ENCODE measurements at places on chromosomes 6 and 20.
A peak's percentile ranks its signal among the peaks of the same experiment; 100 is the strongest.

GRCh38 chr6:11362564-11362963, 130.1 kb upstream of the NEDD9 start:
- no peak for DNase-seq

DNA sequence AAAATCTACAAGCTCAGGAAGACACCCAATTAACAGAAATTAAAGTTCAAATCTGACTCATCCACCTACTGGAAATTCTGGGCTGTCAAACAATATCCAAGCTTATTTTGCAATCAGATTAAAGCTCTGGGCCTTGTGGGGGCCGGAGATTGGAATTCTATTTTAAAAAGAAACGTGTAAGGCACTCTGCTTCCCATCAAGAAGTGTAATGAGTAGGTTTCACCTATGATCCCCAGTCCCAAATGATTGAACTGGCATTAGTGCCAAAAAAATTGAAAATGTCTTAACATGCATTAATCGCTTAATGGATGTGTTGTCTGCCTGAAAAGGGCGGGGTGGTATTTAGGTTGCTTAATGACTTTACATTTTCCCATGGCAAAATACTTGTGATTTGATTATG, 542.4 kb upstream of the BTBD3 start:
- no peak for DNase-seq

GRCh38 chr6:15673666-15674065, 10.8 kb upstream of the DTNBP1 start:
- DNase-seq = peak; percentile 49

DNA sequence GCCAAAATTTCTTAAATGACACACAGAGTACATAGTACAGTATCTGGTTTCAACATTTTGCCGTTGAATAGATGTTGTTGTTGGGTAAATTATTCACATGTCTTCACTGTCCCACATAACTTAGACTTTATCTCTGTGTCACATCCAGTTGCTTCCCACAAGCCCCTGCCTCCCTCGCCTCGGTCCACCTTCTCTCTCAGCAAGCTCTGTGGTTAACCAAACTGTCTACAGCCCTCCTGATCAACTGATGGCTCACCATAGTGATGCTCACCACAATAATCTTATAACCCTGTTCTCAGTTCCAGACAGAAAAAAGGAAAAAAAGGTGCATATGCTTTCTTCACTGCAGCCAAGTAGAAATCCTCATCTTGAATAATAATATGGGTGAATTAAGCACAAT, 23.0 kb downstream of the IL17F start:
- DNase-seq = no peak

DNA sequence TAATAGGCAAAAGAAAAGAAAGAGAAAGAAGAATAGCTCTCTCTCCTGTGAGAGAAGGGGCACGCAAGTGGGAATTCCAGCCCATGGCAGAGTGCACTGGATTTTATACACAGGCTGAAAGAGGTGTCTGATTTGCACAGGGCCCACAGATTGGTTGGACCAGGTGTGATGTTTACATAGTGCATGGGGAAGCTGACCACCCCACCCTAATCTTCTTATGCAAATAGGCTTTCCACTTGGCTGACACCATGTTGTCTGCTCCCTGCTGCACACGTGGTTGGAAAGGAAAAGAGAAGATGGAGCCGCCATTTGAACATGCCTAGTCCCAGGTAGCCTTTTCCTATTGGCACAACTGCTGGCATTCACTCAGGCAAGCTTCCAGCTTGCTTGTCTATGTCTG, 20.2 kb downstream of the MICA start:
- DNase-seq = no peak

Data from NCI-H446 (cell line).